ENCODE measurements at places on chromosomes 5 and 9.

DNA sequence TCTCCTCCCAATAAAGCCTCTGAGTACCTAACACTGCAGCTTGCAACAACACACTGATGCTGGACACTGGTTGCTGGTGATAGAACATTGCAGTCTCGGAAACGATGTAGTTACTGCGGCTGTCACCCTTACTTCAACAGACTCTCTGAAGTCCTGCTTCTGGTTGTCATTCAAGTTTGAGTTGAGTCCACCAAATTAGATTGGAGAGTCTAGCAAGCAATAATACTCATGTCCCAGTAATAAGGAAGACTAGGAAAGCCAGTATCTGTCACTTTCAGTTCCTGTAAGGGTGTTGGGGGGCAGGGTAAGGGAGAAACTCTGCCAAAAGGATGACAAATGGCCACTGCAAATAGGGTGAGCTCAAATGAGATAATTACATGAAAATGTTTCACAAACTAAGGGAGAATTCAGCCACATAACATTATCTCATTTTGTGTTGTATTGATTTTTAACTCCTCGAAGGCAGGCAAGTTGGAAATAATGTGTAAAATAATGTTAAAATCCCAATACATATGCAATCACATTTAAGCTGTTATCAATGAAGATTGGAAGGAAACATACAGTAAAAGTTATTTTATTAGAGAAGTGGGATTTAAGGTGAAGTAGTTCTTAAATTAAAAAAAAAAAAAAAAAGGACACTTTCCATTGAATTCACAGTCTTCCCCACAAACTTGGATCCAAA lies 849 bp upstream of the IFT74 start:
- DNase-seq, result no peak

- no peak for DNase-seq
These were observed 1886.0 kb upstream of the CDH6 start for GRCh38 chr5:29307478-29307877.

GRCh38 chr5:171432583-171433351 lies 13.3 kb downstream of the FGF18 start:
- DNase-seq, result no peak

DNA sequence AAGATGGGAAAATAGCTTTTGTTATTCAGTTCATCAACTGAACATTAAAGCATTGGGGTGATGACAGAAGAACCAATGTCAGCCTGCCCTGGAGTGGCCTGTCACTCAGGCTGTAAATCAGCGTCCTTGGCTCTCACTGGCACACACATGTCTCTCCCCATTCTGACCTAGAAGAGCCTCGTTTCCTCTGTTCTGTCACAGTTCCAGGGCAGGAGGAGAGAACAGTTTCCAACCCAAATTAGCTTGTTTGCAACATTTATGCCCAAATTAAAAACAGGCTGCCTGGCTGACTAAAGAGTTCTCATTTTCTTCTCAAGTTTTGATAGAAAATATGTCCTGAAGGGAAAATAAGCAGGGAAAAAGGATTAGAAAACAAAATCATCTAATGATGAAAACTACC lies 520.1 kb downstream of the CHSY3 start:
- DNase-seq, result no peak

- DNase-seq, result no peak
These were observed 40.0 kb downstream of the GALNT10 start for GRCh38 chr5:154230526-154230925.

DNA sequence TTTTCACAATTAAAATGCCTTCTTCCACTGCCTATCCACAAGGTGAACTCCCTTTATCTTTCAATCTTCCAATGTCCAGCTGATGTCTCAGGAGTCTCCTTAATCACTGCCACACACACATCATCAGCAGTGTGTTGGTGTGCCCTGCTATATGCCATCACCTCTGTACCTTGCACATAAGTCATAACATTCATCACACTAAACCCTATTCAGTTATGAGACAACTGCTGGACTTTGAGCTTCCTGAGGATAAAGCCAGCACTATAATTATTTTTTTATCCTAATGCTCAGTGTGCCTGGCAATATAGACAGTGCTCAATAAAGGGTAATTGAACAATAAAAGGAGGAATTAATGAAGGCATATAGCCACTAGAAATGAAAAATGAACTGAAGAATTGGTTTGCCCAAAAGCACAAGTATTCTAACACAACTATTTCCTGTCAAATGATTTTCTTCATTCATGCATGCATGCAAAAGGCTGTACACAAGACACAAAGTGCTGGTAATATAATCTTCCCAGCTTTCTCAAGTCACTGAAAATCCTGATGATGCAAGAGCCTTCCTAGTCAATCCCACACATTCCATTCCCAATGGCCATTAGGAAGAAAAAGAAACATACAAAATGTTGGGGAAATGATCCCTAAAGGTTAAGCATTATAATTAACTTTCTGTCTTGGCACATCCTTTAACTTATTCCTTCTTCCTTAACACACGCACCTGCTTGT lies 32.4 kb downstream of the LPAR1 start:
- no peak for DNase-seq

DNA sequence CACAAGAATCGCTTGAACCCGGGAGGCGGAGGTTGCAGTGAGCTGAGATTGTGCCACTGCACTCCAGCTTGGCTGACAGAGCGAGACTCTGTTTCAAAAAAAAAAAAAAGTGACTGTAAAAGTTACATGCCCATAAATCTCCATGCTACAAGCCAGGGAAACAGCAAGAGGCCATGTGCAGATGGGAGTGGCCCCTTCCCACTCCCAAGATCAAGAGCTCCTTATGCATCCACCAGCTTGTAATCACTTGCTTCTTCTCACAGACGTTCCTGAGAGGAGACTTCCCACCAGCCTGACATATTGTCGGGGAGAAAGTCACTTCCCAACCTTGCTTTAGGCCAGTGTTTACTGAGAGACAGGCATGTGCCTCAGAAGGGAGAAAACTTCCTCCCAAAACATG lies 45.6 kb upstream of the N4BP3 start:
- no peak for DNase-seq

DNA sequence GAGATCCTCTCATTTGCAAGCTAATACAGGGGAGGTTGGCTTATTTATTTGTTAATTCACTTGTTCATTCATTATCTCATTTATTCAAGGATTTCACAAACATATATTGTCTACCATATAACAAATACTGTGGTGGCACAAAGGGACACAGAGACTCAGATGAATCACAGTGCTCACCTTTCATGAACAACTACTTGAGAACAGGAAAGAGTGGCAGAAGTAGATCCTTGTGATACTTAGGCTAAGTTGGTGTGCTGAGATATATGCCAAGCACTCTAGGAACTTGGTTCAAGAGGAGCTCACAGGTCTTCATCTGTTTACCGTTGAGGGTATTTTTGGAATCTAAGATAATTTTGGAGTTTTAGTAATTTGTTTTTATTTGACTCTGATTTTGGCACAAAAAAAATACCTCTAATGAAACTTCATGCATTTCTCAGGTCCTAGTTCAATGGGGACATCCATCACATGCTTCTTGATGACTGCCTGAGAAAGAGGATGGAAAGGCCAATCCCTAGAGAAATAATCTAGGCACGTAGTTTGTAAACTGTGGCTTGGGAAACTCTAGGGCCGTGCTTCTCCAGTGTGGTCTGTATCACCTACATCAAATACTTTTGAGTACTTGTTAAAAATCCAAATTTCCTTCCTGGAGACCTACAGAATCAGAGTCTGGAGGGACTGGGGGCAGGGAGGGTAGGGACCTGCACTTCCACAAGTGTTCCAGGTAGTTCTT lies 113.3 kb downstream of the OSTF1 start:
- DNase-seq, result no peak

DNA sequence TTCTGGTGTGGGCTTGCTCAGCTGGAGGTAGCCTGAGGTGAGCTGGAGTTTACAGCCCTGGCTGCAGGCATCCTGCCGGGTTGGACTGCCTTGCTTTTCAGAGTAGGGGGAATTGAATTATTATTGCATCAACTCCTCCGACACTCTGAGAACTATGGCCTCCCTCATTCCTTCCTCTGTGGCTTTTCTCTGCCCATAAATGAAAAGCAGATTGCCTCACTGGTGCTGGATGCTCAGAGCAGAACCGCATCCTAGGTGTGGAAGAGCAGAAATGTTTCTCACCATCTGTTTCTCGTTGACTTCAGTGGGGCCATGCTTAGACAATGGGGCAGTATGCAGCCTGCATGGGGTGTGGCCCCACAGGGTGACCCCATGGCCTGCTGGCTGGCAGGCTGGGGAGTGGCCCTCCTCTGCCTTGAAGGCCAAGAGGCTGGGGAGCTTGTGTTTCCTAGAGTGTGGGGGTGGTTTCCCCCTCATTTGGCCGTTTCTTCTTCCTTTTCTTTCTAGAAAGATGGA lies 27.3 kb upstream of the TGFBI start:
- no peak for DNase-seq

DNA sequence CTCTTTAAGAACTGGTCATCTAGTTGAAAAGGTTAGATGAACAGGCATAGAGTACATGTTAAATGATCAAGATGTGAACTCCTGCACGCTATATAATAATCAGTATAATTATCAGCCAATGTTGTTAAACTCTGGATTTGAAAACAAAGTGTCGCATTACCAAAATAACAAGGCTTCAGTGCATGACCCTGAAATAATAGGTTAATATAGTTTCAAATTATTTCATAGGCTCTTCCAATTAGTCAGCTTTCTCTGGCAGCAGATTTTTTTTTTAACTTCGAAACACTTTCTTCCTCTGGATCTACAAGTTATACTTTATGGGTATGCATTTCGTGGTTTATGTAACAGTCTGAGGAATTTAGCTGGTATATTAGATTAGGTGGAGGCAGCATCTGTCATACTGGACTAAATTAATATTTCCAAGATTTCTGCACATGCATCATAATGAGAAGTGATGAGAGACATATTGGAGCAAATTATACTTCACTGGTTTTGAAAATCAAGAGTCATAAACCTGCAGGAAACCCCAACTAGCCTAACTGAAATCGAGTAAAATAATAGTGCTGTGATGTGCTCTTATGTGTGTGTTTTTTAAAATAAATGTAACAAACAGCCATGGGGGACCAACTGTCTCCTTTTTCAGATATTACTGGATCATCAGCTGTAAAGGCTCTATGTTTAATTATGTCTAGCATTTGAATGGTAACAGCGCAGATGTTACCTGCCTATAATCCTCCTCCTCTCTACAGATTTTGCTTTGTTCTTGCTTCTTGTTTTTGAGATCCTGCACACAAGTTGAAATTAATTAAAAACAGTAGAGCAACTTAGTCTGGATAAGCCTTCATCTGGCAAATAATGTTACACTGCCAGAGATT lies 85.9 kb upstream of the CKMT2 start:
- no peak for DNase-seq

DNA sequence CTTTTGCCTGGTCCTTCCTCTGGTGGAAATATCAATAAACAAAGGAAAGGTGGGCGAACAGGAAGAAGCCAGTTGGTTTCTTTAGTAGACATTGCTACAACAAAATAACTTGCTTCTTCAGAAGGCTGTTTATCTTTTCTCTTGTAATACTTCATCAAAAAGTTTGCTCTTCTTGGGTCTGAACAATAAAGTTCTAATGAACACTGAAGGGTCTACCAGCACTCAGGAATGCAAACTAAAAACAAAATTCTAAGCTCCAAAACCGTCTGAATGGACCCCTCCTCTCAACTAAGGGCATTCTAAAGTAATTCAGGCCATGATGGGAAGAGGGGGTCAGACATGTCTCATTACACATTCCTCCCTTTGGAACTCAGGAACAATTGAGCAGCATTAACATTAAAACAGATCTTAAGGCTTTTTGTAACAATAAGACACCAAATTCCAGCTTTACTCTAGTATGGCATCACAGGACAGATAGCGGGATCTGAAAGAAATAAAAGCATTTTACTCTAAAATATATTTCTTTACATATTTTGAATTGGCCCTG lies 2.3 kb downstream of the TBCA start:
- no peak for DNase-seq

DNA sequence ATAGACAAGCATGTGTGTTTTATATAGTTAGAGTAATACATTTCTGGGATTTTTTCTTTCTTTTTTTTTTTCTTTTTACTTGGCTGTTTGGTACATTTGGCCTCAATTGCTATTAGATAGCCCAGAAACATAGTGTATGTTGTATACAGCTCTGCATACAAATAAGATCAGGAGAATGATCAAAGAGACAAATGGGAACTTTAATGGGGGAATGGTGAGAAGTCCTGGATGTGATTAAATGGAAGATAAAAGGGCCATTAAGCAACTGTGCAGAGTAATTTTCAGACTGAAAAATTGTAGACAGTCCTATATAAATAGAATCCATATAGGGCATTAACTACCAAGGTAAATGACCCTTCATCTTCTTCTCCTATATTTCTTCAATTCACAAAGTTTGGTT lies 575.6 kb downstream of the EBF1 start:
- no peak for DNase-seq

DNA sequence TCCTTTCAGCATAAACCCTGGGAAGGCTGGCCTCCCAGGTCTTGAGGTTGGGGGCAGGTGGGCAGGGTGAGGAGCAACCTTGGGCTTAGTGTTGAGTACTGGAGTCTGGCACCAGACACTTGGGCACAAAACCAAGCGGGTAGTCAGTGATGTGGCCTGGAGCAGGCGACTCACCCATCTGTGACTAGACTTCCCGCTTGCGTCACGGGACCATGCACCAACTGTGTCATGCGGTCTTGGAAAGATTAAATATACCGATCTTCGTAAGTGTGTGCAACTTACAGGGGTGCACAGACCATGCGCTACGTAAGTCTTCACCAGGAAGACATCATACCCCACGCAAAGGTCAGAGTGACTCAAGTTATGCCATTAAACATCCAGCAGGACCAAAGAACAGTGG lies 304.4 kb upstream of the IRX4 start:
- DNase-seq, result no peak

DNA sequence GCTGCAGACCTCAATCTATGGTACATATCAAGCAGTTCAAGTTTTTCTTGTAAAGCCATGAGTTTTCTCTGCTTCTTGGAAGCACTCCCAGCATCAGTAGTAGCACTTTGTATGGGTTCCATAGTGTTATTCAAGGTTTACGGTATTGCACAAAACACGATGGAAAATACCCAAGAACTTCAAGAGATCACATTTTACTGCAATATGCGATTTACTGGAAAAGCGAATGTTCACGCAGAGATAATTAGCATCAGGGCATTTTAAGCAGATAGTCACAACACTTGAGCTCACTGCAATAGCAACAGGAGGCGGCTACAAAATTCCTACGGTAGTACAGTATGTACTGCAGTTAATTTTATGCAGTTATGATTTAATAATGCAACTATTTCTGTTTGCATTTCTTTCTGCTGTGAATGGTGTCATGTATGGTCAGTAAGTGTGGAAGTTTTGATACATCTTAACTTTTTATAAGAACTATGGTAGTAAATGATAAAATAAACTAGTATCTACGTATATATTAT lies 200.8 kb downstream of the SMARCA2 start:
- no peak for DNase-seq

- DNase-seq, result no peak
These were observed 232.3 kb downstream of the TLR4 start for GRCh38 chr9:117936185-117937130.

DNA sequence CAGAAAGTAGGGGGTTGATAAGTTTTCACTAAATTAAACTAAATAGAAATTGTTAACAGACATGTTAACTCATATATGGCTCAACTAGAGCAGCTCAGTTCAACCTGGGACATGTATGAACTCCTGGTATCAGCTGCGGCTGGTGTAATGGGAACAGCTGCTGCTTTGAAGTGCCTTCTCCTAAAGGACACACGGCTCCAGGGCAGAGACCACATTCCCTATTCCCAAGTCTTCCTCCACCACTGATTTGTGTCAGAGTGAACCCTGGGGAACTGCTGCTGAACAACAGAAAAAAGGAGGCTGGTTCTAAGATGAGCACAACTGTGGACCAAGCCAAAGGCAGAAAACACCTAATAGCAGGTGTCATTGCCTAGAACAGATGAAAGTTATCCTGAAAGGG lies 71.1 kb downstream of the MAPKAP1 start:
- DNase-seq, result no peak
